Stimulated activated CD4-positive, alpha-beta T cell treated with anti-CD3 and anti-CD28 coated beads, Interleukin-12 subunit alpha, Interleukin-12 subunit beta, amount 100 ng/mL, for 24 hours (primary cell): ENCODE measurements at places on chromosomes 2 and 18.

DNA sequence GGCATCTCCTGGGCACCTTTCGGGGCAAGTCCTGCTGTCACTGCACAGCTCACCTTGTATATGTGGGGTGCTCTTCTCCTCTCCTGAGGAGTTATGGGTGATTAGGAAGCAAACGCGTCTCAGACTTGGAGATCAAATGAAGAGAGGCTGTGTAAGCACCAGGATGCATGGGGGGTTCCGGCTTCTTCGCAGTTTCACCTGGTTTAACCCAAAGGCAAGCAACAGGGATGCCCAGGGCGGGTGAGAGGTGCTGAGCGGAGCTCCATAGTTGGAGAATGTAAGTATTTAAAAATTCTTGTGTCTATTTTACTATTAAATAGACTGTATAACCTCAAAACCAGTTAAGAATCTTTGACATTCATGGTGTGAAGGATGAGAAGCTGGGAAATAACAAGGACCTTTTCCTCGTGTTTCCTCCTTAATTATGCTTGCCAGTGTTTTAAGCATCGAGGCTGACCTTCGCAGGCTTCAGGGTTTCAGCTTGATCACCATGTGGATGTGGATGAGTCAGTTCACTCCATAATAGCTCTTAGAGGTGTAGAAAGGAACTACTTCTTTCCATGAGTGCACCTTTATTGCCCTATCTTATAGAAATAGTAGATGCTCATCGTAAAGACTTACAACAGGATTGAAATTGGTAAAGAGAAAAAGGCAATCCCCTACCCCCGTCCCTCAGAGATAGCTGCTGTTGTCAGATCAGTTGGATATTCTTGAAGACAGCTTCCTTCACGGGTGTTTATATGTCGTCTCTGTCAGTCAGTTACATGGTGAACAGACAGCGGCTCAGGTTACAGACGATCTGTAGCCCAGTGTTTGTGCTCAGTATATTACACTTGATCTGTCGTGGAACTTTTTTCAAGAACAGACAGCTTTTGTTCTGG lies 201.1 kb downstream of the AGAP1 start:
- no peak for DNase-seq

DNA sequence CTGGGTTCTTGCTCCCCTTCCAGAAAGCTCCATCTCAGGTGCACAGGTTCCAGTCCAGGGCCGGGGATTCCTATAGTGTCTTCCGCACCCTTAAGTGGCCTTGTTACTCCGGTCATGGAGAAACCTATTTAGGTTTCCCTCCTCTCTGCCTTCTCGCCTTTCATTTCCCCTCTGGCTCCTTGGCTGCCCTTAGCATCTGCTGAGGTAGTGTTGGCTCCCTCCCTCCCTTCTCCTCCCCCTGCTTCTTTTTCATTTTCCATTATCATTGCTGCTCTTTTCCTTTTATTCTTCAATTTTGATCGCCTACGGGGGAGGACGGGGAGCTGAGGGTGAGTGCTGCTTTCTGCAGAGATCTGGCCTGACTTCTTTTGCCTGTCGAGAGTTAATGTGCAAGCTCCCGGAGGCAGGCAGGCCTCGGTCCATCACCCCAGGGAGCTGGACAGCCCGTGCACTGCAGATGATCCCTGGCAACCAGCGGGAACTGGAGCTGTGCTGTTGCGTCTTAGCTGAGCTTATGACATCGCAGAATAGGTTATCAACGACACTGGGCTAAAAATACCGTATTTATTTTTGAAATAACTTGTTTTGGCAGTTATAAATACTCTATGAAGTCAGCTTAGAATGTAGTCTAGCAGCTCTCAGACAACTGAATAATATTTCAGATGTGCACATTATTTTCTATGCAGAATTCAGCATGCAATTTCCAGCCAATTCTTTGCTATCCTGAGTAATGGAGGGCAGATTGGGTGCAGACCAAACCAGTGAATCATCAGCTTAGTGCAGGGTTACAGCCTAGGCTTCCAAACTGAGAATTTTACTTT lies 141.9 kb downstream of the SLC4A3 start:
- no peak for DNase-seq

- DNase-seq = no peak
Observed at GRCh38 chr2:230910546-230911177, 14.4 kb downstream of the GPR55 start.

GRCh38 chr2:191538334-191538903 lies 139.5 kb upstream of the NABP1 start:
- no peak for DNase-seq

GRCh38 chr2:73611867-73612266 lies 30.4 kb downstream of the NAT8 start:
- no peak for DNase-seq

- no peak for DNase-seq
Observed at GRCh38 chr2:106965611-106966010, 79.6 kb upstream of the ST6GAL2 start.

- no peak for DNase-seq
Observed at GRCh38 chr2:168976034-168976654, 55.0 kb downstream of the ABCB11 start.

GRCh38 chr2:190762566-190762965 lies 113.7 kb downstream of the NAB1 start:
- DNase-seq = no peak

- no peak for DNase-seq
Observed at GRCh38 chr2:64773461-64774118, 119.9 kb upstream of the SERTAD2 start.

- DNase-seq = no peak
Observed at GRCh38 chr18:54845787-54846186, 17.5 kb downstream of the RAB27B start.

- no peak for DNase-seq
Observed at GRCh38 chr18:10354241-10354811, 100.1 kb upstream of the APCDD1 start.

GRCh38 chr2:178258916-178259315 lies 64.6 kb downstream of the OSBPL6 start:
- DNase-seq = no peak
